ENCODE measurements at places on chromosomes 7 and 10.

DNA sequence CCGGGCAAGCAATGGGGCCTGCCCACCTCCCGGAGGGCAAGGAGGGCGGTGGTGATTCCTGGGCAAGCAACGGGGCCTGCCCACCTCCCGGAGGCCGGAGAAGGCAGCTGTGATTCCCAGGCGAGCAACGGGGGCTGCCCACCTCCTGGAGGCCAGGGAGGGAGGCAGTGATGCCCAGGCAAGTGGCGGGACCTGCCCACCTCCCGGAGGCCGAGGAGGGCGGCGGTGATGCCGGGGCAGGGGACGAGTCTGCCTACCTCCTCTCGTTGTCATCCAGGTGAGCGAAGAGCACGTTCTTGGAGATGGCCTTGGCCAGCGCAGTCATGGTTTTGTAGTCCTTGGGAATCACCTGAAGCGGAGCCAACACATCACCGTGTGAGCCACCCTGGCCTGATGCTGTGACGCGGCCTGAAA is 49.5 kb upstream of the DNAAF5 start:
- no peak for DNase-seq

GRCh38 chr7:94962661-94963060 is 55.3 kb downstream of the PPP1R9A start:
- no peak for DNase-seq

DNA sequence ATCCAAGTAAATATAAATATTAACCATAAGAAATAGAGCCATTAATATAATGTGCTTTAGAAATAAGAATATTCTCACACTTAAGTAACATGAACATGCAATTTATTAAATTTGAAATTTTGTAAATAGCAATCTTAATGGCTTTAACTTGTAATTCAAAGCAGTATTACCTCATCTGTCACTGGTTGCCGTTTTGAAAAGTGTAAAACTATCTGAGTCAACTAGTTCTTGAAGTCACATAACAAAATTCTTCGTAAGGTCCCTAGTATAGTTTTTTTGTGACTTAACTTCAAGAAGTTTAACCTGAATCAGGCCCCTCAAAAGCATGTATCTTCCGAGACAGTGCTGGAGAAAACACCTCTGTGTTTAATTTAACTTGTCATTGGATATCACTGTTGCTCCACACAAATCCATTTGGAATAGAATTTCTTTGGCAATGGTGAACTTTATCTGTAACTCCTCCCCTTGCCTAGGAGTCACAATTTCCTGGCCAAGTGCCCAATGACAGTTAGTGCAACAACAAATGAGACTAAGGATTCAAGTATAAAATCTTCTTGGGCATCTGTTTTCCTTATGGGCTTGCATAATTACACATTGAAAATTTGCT is 47.1 kb downstream of the NT5C2 start:
- peak; percentile 30 for DNase-seq

DNA sequence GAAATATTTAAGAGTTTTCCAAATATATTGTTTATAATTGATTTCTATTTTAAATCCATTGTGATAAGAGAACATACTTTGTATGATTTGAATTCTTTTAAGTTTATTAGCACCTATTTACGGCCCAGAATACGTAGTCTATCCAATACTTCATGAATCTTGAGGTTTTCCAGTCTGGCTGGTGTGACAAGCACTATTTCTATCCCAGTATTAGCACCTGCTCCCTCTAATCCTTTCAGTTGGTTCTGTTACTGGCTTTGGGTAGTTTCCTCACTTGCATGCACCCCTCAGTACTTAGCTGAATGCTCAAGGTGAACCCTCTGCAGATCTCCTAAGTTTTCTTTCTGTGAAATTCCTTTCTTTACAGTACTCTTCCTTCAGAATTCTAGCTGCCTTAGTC is 166.8 kb downstream of the C1GALT1 start:
- DNase-seq: no peak

DNA sequence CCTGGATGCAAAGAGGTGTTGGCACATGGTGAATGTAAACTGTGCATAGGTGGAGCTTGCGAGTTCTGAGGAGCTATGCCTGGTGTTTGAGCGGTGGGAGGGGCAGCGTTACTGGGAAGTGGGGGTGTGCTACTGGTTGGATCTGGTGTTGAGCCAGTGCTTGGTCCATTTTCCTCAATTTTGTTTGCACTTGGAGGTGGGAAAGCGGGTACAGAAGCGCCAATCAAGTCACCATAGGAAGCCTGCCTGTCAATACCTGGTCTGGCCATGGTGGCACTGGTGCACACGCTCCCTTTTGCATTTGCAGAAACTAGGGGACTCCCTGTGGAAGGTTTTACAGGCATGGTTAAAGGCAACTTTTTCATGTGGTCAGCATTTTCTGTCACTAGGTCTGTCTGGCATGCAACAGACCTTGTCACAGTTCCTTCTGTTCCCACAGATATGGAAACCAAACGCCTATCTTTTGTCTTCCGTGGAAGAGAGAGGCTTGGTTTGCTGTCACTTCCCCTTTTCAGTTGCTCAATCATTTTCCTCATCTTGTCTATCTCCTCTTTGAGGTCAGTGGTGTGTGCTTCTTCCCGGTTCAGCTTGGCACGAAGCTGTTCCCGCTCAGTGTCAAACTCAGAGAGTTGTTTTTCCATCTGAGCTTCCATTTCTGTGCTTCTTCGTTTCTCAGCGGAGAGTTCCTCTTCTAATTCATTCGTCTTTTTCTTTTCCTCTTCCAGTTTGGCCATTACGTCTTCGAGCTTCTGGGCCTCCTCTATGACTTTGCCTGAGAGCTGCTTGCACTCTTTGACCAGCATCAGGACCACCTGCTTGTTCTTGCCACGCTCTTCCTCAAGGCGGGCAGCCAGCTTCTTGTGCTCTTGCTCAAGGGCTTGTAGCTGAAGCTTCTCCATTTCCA is 81.1 kb downstream of the CTTNBP2 start:
- DNase-seq: no peak

DNA sequence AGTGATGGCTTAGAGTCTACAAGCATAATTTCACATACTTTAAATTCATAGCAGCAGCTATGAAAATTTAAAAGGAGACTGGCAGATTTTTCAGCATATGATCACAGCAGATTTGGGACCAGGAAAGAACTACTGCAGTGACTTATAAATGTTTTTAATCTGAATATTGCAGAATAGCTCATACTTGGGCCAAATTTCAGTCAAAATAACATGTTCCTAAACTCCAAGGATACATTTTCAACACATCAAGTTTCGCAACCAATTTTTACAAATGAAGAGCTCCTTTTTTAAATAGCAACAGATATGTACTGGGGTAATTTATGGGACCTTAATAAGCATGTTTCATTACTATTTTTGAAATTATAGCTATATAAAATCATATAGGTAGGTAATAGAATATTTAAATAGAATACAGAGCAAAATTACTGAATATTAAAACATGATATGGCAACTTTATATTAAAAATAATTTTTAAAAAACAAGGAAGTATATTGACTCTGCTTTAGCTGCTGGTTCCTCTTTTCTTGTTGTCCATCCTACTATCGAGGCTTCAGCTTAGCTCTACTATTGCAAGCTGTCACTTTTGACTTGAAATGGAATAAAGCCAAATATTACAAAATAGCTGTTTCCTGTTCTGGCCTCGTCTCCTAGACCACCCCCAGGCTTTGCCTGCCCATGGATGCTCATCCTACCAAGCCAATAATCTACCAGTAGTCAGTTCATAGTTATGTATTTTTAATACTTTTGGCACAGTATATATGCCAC is 123.1 kb downstream of the NRBF2 start:
- DNase-seq: no peak

- DNase-seq: no peak
Measured at GRCh38 chr7:46814516-46815250, 767.2 kb downstream of the TNS3 start.

- DNase-seq: no peak
Measured at GRCh38 chr7:141411133-141411532, 140.1 kb upstream of the AGK start.

DNA sequence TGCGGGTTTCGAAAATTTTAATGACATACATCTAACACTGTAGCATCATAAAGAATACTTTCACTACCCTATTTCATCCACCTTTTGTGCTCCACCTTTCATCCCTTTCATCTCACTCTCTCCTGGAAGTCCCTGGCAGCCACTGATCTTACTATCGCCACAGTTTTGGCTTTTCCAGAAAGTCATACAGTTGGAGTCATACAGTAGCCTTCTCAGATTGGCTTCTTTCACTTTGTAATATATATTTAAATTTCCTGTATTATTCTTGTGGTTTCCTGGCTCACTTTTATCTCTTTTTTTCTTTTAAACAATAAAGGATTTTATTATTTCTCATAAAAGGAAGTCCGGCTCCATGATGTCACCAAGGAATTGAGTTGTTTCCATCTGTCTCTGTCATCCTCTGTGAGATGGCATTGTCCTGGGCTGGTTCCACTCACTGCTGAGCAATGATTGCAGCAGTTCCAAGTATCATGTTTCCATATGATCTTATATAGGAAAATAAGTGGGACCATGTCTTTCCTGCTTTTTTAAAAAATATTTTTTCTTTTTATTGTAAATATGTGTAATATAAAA is 626.3 kb downstream of the POM121L12 start:
- no peak for DNase-seq

GRCh38 chr7:116148626-116149025 is 61.7 kb upstream of the TES start:
- no peak for DNase-seq

- DNase-seq: no peak
Measured at GRCh38 chr7:106887421-106887820, 22.3 kb downstream of the PIK3CG start.

GRCh38 chr10:100043344-100043743 is 33.6 kb upstream of the DNMBP start:
- no peak for DNase-seq

DNA sequence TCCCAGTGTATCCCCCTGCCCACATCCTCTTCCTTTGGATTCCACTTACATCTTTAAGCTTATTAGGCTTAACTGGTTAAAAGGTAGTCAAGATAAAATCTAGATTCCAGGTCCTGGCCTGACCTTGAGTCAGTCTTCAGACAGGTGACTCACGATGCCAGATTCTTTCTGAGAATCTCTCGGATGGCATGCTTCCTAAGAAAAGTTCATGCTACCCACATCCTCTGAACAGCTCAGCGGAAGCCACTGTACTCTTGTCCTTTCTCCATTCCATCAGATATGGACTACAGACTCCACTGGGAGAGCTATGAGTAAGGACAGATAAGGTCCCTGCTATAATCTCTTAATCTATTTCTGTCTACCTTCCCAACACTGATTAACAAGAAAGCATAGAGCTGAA is 43.4 kb downstream of the DNMBP start:
- DNase-seq: no peak

- DNase-seq: no peak
Measured at GRCh38 chr10:47154762-47155161, 145.2 kb upstream of the GDF10 start.

GRCh38 chr7:100565133-100565571 is 8.5 kb downstream of the SAP25 start:
- no peak for DNase-seq

GRCh38 chr7:48637382-48637781 is 287.0 kb upstream of the CDC14C start:
- DNase-seq: no peak

GRCh38 chr10:132508581-132509443 is 28.8 kb upstream of the INPP5A start:
- no peak for DNase-seq

DNA sequence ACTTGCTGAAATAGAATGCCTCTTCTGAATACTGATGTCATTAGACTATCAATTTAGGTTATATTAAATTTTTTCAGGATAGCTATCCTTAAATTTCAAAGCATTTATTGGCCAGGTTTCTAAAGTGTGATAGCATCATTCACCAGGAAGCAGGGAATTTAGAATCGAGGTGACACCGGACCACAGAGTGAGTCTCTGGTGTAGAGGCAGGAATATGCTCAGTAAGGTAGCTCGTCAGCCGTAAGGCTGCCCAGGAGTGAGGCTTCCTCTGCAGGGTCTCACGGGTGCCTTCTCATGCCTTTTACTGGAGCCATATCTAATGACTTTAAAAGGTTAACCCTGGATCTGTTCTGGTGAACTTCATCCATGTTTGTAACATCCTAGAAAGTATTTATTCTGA is 170.8 kb upstream of the KLF14 start:
- no peak for DNase-seq

GRCh38 chr10:119370972-119371703 is 163.8 kb downstream of the GRK5 start:
- DNase-seq: no peak

DNA sequence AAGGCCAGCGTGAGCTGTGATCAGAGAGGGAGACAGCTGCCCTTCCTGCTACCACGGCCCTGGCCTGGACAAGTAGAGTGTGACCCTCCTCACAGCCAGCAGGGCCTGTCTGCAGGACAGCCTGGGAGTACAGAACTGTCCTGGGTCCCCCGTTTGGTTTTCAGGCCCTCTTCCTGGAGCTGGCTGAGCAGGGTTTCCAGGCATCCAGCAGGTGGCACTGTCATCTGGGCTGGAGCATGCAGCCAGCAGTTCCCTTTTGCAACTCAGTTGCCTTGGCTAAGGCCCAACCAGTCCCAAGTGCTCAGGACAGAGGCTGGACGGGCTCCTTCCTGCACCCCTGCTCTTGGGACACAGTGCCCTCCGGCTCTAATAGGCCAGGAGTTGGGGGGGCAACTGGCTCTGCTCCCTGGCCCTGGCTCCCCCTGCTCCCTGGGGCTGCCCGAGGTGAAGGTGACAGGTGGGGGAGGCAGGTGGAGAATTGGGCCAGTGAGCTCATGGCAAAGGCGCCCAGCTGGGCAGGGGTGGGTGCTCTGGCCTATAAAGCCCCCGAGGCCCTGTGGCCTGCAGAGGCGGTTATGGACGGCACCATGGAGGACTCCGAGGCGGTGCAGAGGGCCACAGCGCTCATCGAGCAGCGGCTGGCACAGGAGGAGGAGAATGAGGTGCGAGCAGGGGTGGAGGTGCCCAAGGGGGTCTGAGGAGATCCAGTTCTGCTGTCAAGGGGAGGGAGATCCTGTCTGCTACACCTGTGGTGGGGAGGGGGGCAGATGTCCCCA is at the start of gene ANKRD2:
ANKRD2 (plus strand) TSS at position 566 of the 776 bp plus-strand sequence; CDS start at position 576, 10 bp downstream.
- DNase-seq: peak; percentile 87

- DNase-seq: no peak
Measured at GRCh38 chr10:123938890-123939289, 47.3 kb upstream of the CPXM2 start.

- DNase-seq: peak; percentile 7
Measured at GRCh38 chr10:103545771-103546281, 52.3 kb downstream of the NEURL1 start.

- peak; percentile 73 for DNase-seq
Measured at GRCh38 chr7:2687881-2688318, at the start of gene AMZ1. Gene AMZ1 (plus strand): TSS chr7:2688202. CDS start chr7:2700452, 12,250 bp downstream.

GRCh38 chr10:112230325-112230988 is 46.9 kb upstream of the GPAM start:
- DNase-seq: no peak

- no peak for DNase-seq
Measured at GRCh38 chr7:158323741-158324396, 263.8 kb downstream of the PTPRN2 start.

- DNase-seq: no peak
Measured at GRCh38 chr7:137080516-137081203, 212.2 kb downstream of the CHRM2 start.
